ENCODE measurements at places on chromosomes 6 and 20.
A peak's percentile ranks its signal among the peaks of the same experiment; 100 is the strongest.

DNA sequence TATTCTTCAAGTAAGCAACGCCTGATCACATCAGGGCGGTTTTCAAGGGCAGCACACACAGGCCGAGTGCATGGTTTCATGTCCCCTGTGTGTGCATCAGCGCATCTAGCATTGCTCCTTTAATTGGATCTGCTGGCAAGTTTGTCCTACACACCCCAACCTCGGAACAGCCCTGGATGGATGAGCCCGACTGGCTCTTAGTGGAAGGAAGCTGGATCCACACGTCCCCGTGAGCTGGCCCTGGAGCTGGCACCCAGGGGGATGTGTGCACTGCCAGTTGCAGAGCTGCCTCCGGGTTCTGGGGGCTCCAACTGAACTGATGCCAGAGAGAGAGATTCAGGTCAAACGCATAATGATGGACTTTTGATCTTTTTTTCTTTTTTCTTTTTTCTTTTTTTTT is 39.2 kb upstream of the QKI start:
- DNase-seq = no peak

DNA sequence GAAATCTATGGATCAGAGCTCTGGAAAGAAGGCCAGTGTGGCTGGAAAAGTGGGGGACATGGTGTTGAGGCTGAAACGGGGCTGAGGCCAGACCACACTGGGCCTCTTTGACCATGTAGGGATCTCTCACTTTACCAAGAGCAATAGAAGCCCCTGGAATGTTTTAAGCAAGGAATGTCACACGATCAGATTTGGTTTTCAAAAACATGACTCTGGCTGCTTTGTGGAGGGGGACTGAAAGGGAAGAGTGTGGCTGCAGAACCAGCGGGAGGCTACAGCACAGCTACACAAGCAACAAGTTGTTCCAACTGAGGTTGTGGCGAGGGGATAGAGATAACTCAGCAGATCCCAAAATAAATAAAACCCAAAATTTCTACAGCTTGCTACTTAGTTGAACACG is 346.0 kb downstream of the NRN1 start:
- no peak for DNase-seq

DNA sequence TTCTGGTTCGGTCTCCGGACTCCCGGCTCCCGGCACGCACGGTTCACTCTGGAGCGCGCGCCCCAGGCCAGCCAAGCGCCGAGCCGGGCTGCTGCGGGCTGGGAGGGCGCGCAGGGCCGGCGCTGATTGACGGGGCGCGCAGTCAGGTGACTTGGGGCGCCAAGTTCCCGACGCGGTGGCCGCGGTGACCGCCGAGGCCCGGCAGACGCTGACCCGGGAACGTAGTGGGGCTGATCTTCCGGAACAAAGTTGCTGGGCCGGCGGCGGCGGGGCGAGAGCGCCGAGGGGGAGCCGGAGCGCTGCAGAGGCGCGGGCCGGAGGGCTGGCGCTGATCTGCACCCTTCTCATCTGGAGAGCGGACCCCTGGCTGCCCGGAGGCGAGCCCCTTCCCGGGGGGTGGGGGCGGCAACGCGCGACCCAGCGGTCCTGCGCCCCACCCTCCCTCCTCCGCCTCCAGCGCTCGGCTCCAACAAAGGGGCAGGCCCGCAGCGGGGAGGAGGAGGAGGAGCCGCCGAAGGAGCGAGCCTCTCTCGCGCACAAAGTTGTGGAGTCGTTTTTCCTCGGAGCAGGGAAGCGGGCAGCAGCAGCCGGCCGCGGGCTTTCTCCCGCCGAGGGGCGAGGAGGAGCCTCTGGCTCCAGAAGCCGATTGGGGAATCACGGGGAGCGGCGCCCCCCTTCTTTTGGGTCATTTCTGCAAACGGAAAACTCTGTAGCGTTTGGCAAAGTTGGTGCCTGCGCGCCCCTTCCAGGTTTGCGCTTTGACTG is at the start of gene UTRN:
UTRN (plus strand) TSS at position 553 of the 765 bp plus-strand sequence. CDS start 6,494 bp downstream, outside the sequence.
- peak; percentile 58 for DNase-seq

DNA sequence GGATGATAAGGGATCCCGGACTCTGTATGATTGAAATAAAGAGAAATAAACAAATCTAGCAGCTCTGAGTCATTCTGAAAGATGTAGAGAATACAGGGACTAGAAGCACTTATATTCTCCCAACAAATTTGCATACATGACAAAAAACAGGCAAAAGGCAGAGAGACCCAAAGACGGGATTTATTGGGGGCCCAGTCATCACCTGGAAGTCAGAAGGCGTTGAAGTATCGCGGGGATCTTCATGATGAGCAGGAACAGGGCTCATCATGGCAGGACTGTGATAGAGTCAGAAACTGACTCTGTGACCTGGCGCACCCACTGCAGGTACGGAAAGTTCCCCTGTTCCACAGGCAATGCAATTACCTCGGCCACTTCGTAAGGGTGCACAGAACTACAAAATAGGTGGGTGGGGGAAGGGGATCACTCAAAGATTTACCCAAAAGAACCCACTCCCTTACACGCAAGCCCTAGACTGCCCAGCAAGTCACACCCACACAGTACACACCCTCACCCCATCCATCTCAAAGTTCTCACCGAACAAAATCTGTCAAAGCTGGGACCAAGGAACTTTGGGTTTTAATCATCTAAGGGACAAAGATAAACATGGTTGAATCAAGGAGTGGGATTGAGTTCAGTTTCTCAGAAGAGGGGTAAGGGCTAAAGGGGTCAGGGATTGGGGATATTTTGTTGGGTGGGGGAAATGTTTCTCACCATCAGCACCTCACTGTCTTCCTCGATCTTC is 1.4 kb downstream of the CUTA start:
- DNase-seq = no peak

GRCh38 chr20:37956107-37956585 is 53.2 kb downstream of the VSTM2L start:
- DNase-seq = no peak

GRCh38 chr20:48159145-48160008 is 374.1 kb upstream of the SULF2 start:
- no peak for DNase-seq

- DNase-seq = no peak
Measured at GRCh38 chr6:53020005-53020744, 25.1 kb upstream of the GSTA4 start.

GRCh38 chr6:12875051-12875450 is 158.5 kb downstream of the PHACTR1 start:
- no peak for DNase-seq

DNA sequence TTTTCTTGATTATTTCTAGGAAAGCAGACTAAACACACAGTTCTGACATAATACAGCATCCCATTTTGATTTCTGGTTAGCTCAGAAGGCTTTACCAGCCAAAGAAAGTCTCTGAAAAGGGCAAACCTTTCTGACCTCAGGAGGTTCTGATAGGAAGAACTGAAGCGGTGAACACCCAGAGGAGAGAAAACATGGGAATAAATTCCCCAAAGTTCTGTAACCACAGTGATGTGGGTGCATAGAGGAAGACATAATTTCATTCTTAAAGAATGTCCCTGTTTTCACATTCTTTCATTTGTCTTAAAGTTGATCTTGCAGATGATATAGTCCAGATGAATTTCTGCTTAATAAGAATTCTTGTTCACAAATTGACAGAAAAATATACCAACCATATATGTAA is 60.3 kb downstream of the RSPO3 start:
- no peak for DNase-seq

DNA sequence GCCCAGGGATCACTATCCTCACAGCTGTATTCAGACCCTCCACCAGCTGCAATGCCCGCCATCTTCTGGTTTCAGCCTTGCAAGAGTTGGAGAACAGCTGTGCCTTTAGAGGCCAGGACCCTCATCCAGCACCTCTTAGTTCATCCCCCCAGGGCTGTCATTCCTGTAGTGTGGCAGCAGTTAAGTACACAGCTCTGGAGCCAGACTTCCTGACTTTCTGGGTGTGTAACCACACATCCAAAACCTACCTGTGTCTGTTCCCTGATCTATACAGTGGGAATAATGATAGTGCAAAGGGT is 452 bp upstream of the TREM2 start:
- DNase-seq = no peak

GRCh38 chr20:13022401-13023155 is 13.8 kb downstream of the SPTLC3 start:
- DNase-seq = peak; percentile 40

GRCh38 chr6:72032086-72032485 is 145.7 kb downstream of the RIMS1 start:
- no peak for DNase-seq

GRCh38 chr6:62492192-62492822 is 206.3 kb upstream of the KHDRBS2 start:
- DNase-seq = no peak

DNA sequence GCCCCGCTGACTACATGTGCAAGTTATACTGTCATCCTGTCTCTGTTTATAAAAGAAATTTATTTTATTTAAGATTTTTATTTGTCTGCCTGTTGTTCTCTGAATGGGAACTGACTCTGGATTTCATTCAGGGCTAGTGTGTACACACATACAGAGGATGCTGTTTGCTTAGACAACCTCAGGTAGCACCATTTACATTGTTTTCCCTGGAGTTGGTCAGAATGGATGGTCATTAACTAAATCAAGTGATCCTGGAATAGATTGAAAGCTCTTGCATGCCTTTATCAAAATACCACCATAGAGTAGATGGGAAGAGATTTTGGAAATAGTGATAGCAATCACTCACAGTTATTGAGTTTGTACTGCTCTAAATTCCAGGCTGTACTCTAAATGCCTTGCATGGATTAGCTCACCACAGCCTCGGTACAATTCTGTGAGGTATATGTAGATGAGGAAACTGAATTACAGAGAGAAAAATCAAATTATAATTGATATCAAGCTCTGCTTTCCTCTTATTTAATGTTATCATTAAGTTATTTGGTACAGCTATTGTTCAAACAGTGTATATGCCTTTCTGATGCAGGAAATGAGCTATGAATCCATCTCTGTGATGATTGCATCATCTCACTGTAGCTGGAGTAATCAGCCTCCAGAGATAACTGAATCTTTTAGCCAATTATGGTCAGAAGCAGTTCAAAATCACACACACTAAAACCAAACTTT is 51.9 kb downstream of the RNF217 start:
- no peak for DNase-seq

DNA sequence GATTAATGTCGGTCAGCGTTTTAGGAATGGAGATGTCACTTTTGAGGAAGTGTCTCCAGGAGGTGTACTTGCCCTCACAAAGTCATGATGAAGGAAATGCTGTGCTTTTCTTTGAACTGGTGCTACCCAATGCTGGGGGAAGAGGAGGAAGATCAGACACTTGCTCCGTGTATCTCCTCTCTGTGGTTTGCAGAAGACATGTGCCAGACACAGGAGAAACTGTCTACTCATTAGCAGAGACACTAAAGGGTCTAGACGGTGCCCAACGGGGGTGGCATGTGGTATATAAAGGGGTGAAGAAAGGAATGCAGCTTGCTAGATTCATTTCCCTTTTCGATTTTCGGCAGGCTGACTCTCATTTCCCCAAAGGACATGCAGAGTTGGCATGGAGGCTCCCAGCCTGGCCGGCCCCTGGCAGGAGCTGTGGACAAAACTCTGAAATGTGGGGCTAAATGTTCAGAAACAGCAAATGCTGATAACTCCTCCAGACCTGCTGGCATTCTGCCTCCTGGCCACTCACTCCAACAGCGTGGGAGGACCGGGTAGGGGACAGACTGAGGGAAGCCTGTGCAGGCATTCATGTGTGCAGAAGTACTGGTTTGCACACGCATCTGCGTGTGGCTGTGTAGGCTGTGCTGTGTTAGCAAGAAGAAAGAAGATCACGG is 59.6 kb upstream of the QKI start:
- peak; percentile 64 for DNase-seq

DNA sequence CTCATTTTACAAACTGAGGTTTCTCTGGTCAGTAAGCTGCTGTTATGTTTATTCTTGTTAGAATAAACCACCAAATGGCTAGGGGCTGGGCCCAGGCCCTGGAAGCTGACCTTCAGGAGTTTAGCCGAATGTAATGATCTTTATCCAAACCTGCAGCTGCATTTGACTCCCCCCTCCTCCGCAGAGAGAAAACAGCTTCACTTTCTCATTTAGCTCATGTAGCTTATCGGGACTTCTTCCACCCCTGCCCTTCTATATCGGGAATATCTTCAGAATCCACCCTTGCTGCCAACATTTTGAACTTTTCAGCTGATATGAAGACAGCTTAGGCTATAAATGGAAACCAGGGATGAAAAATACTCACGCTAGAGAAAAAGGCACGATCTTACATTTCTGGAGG is 102.6 kb downstream of the ZMYND8 start:
- DNase-seq = peak; percentile 42

GRCh38 chr6:30557683-30557981 is 537 bp downstream of the PRR3 start:
- no peak for DNase-seq

GRCh38 chr6:22544476-22544875 is 24.9 kb upstream of the HDGFL1 start:
- DNase-seq = no peak

- no peak for DNase-seq
Measured at GRCh38 chr6:107965746-107966145, 7.7 kb upstream of the SEC63 start.

DNA sequence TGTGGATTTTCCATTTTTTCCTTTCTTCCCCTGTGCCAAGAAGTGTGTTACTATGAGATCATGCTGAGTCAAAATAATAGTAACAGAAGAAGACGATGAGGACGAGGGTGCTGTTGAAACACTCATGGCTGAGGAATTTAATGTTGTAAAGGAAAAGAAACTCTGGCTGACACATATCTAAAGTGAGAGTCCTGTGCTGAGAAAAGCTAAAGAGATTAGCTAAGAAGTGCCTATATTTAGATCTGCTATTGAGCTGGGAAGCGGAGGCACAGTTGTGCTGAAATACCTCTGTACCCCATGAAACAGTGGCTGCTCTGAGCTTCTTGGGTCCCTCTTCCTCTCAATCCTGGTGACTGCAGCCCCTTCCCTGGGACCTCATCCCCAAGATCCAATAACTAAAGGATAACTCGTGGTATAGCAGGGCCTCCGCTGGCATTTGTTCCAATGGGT is 1.1 kb upstream of the SYTL3 start:
- DNase-seq = no peak

DNA sequence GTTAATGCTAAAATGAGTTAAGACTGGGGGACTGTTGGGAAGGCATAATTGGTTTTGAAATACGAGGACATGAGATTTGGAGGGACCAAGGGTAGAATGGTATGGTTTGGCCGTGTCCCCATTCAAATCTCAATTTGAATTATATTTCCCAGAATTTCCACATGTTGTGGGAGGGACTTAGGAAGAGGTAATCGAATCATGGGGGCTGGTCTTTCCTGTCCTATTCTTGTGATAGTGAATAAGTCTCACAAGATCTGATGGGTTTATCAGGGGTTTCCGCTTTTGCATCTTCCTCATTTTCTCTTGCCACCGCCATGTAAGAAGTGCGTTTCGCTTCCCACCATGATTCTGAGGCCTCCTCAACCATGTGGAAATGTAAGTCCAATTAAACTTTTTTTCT is 12.7 kb downstream of the ZBTB9 start:
- DNase-seq = no peak

Data from head of caudate nucleus (tissue), 42 donors.